ENCODE measurements at places on chromosomes 1 and 21.
A peak's percentile ranks its signal among the peaks of the same experiment; 100 is the strongest.

- DNase-seq = no peak
These were observed 16.4 kb downstream of the HTR1D start for GRCh38 chr1:23200883-23201282.

DNA sequence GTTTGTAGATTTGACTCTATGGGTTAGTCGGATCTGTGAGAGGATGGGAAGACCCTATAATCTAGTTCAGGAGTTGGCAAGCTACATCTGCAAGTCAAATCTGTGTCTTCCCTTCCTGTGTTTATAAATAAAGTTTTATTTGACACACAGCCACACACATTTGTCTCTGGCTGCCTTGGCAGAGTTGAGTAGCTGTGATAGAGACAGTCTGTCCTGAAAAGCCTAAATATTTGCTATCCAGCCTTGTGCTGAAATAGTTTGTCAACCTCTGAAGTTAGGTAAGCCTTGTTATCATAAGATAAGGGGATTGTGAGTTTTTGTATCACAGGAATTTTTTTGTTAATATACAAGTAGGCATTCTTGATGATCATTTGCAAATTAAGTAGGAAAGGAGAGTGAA lies 136.8 kb downstream of the NOS1AP start:
- no peak for DNase-seq

DNA sequence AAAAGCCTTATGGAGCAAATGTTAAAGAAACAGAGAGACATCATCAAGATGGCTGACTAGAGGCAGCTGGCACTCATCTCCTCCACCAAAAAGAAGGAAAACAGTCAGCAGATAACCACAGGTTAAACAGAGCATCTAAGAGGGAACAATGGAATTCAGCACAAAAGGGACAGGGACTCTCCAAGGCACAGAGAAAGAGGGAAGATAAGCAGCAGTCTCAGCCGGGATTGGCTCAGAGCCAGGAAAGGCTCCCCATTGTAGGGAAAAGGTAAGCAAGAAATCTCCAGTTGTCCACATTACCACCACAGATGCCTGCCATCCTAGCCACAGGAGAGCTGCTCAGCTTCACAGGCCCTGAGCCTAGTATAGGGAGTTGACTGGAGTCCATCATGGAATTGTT lies 605.5 kb downstream of the SMYD3 start:
- no peak for DNase-seq

DNA sequence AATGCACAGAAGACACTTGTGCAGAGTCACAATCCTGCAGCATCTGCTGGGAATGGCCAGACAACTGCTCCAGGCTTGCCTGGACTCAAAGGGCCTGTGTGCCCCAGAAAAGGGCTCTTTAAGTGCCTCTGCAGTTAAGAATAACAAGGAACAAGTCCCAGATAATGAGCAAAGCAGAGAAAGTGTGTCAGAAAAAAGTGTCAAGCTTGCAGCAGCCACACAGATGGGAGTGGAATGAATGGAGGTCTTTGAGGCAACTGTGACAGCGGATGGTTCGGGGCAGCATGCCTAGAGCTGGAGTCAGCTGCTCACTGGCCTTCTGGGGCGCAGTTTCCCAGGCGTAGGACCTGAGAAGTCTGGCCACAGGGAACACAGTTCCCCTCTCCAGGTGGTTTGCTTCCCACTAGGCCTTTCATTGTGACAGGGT lies 5.1 kb downstream of the PARP1 start:
- no peak for DNase-seq

DNA sequence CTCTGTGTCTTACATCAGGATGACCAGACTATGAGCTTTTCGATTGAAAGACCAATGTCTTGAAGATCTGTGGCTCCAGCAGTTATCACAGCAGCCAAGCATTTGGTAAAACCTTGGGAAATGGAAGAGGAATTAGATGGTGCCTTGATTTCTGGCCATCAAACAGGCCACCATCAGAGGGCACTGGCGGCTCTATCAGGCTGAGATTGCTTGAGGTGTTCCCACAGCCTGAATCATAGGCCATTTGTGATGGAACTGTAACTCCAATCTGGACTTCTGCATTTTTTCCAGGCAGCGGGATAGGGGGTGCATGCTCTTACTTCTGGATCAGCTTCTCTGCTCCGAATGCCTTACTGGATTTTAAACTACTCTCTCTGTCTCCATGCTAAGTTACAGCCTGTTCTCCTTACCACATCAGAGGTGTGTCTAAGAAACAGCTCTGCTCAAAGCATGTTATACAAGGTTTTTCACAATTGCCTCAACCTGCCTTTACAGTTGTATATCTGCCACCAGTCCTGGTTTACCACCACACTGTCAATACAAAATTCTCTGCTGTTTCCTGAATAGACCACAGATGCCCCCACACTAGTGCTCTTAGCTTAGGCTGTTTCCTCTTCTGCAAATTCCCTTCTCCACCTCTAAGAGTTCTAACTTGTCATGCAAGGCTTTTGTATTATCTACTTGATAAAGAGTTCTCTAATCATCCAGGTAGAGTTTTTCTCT lies 180.9 kb downstream of the PTGER3 start:
- no peak for DNase-seq

DNA sequence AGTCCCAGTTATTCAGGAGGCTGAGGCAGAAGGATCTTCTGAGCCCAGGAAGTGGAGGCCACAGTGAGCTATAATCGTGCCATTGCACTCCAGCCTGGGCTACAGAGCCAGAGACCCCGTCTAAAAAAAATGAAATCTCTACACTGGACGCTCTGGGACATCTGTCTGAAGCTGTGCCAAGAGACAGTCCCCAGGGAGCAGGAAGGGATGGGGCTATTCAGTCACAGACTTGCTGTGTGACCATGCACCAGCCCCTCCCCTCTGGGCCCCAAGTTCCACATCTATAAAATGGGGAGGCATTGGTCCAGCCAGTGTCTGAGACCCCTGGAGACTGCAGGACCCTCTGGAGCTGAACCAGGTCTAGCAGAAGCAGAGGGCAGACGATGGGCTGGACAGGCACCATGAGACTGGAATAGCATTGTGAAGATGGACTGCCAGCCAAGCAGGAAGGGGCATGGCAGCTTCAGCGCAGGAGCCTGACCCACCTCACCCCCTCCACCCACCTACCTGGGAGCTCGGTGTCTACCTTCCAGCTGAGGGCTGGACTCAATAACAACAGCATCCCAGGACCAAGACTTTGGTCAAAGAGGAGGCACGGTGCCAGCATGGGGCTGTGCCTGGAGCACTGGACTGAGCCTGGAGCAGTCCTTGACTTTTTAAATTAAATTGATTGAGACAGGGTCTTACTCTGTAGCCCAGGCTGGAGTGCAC lies 1.4 kb downstream of the TMEM54 start:
- DNase-seq = no peak

DNA sequence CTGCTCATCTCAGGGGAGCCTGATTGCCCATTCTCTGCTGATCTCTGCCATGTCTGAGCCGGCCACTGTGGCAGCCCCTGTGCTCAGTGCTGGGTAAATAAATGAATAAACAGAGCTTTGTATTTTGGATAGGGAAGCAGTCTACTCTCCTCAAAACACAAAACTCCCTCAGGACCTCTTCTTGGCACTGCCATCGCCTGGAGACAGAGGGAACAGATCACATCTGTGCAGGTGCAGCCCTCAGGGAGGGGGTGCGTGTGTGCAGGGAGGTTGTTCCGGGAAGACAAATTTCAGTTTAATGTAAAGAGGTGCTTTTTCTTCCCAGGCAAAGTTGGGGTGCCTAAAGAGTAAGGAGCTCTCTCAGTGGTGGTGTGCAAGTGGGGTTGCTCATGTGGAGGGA lies 7.7 kb upstream of the FAM167B start:
- no peak for DNase-seq

GRCh38 chr1:59427155-59427554 lies 130.3 kb downstream of the FGGY start:
- DNase-seq = no peak

GRCh38 chr1:184911103-184911745 lies 63.1 kb downstream of the NIBAN1 start:
- no peak for DNase-seq

- no peak for DNase-seq
These were observed 2.6 kb downstream of the KCNAB2 start for GRCh38 chr1:6048179-6048867.

DNA sequence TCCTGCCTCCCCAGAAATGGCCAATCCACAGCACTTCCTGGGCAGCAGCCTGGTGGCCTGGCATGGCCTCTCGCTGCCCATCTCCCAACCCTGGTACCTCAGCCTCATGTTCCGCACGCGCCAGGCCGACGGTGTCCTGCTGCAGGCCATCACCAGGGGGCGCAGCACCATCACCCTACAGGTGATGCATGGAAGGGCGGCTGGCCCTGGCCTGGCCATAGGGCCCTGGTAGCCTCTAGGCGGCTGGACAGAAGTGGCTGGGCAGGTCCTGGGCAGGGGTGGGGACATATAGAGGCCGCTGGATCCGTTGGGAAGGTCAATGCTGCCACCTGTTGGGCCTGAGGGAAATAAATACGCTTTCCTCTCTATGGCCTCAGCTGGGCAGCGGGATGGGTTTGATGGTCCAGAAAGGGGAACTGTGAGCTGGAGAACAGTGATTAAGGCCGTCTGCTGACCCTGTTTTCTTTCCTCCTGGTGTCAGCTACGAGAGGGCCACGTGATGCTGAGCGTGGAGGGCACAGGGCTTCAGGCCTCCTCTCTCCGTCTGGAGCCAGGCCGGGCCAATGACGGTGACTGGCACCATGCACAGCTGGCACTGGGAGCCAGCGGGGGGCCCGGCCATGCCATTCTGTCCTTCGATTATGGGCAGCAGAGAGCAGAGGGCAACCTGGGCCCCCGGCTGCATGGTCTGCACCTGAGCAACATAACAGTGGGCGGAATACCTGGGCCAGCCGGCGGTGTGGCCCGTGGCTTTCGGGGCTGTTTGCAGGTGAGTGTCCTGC lies 14.4 kb downstream of the CELSR2 start:
- peak; percentile 41 for DNase-seq

DNA sequence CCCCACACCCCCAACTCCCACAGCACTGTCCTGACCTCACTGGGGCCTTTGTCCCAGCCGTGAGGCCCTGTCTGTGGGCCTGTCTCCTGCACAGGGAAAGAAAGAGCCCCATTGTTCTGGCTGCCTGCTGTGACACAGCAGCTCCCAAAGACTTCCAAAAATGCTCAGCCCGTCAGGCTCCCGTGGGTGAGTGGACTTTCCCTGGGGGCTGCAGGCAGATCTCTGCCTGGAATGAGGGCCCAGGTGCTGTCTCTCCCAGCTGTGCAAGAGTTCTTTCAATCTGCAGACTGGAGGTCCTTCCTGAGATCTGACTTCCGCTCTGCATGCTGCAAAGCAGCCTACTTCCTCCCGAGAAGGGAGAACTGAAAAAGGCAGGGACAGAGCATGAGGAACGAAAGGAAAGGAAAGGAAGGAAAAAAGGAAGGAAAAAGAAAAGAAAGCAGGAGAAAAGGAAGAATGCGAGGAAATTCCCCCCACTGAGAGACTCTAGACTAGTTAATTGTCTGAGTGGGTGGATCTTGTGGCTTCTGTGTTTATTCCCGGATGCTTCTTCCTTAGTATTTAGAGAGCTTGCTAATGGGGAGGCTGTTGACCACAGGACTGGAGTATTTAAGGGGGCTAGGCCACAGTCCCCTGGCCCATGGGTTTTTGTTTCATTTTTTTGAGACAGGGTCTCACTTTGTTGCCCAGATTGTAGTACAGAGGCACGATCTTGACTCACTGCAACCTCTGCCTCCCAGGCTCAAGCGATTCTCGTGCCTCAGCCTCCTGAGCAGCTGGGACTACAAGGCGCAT lies 15.0 kb downstream of the NES start:
- DNase-seq = no peak

GRCh38 chr1:25037174-25038074 lies 107.3 kb upstream of the RUNX3 start:
- no peak for DNase-seq

DNA sequence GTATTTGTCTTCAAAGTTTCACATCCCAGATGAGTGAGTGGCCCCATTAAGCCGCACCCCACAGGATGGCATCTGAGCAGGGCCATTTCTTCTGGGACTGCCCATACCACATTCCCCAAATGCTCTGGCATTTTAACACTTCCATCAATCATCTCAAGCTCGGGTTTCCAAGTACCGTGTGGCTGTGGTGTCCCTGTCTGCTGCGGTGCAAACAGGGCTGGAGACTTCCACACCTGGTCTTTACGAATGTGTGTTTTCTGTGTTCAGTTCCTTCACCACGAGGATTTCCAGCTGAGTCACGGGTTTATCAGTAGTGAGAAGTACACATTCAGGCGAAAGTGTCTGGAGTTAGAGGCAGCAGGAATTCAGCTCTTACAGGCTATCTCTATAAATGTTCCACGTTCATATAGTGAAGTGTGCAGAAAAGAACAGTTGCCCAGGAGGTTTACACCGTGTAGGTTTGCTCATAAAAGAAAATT lies 195.2 kb downstream of the RHOU start:
- DNase-seq = no peak

GRCh38 chr1:193479187-193479586 lies 292.8 kb upstream of the B3GALT2 start:
- DNase-seq = no peak

- DNase-seq = no peak
These were observed 85.2 kb downstream of the SDCCAG8 start for GRCh38 chr1:243341074-243341473.

GRCh38 chr1:53868565-53868964 lies 21.0 kb downstream of the YIPF1 start:
- DNase-seq = no peak

DNA sequence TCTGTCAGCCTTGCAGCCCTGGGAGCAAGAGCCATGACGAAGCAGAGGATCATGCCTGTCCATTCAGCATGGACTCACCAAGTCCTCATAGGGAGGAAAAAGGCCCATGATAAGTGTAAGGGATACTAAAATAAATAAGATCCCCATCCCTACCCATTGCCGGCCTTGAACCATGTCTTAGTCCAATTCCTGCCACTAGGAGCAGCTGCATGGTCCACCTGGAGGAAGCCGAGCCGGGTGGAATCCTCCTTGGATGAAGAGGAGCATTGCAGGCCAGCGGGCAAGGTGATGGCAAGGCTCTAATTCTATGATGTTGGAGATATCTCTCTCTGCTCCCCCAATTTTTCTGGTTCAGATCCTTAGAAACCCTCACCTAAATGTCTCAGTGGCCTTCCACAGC lies 38.7 kb upstream of the SYT6 start:
- no peak for DNase-seq

DNA sequence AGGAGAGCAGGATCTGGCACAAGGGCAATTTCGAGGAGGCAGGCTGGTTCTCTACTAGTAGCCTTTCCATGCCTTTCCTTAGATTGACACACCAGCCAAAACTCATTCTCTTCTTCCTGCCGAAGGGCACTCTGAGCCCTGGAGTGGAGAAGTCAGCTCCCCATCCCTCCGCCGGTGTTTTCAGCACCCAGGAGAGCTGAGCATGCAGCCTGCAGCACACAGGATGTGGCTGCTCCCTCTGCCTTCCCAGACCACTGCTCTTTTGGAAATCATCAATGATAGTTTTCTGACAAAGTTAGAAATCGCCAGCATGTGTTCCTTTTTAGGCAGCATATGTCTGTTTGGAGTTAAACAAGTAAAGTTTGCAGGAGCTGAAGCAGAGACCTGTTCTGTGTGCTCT lies 11.7 kb downstream of the RNU5D-1 start:
- DNase-seq = no peak

- DNase-seq = no peak
These were observed 7.7 kb downstream of the AIM2 start for GRCh38 chr1:159068886-159069285.

GRCh38 chr1:218659911-218660677 lies 315.0 kb downstream of the TGFB2 start:
- DNase-seq = no peak

GRCh38 chr1:154943649-154944400 lies 7.3 kb upstream of the PMVK start:
- DNase-seq = peak; percentile 27

- DNase-seq = no peak
These were observed 81.0 kb downstream of the PTPRU start for GRCh38 chr1:29317063-29317915.

- no peak for DNase-seq
These were observed 28.9 kb downstream of the DISP1 start for GRCh38 chr1:222843469-222844410.

GRCh38 chr1:169529068-169529642 lies 43.4 kb upstream of the SLC19A2 start:
- DNase-seq = peak; percentile 15
